Heart left ventricle (tissue), 16 donors: ENCODE measurements at places on chromosomes 4 and X. TPM values are rescaled to one million over a fixed set of nuclear protein-coding genes. Genes with fewer than 3 reads are reported as not detected.

DNA sequence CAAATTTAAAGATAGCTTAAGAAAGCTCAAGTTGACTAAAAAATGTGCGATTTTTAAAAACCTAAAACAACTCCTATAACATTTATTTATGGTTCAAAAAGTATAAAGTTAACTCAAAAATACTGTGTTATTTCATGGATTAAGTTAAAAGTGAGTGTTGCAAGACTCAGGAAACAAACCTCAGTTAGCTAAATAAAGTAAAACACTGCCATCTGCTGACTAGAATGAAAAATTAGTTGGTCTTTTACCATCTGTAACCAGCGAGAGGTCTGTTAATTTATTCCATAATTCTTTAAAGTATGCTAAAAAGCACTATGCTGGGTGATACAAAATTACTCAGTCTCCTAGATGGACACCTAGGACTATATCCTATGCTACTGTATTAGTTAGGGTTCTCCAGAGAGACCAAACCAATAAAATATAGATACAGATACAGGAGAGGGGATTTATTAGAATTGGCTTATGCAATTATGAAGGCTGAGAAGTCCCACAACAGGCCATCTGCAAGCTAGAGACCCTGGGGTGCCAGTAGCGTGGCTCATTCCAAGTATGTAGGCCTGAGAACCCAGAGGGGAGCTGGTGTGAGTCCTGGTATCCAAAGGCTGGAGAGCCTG is 4.9 kb upstream of the WDFY3 start:
- no peak for DNase-seq

GRCh38 chr4:48212165-48212564 is 57.5 kb downstream of the TEC start:
- DNase-seq, result no peak

- DNase-seq, result no peak
These were observed 20.4 kb upstream of the TMEM154 start for GRCh38 chr4:152700151-152700550.

DNA sequence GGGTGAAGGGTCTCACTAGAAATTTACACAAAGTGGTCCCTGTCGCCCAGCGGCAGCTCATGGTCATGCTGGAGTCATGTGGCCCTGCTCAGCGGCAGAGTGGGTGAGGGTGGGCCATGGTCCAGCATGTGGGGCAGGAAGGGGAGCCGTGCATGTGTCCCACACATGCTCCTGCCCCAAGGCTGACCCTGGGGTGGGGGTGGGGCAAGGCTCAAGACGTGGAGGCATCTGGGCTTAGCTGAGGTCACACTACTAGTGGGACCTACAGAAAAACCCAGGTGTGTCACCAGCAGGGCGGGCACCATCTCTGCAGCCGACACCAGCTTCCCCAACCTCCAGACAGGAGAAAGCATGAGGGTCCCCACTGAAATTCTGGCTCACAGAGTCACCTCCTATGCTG is 42.4 kb downstream of the EVC start:
- no peak for DNase-seq

- no peak for DNase-seq
These were observed 76.7 kb downstream of the CPEB2 start for GRCh38 chr4:15078682-15079642.

GRCh38 chr4:139144161-139144859 is 32.7 kb downstream of the ELF2 start:
- no peak for DNase-seq

SLC38A5 gene
- 1.2 TPM for total RNA-seq

DNA sequence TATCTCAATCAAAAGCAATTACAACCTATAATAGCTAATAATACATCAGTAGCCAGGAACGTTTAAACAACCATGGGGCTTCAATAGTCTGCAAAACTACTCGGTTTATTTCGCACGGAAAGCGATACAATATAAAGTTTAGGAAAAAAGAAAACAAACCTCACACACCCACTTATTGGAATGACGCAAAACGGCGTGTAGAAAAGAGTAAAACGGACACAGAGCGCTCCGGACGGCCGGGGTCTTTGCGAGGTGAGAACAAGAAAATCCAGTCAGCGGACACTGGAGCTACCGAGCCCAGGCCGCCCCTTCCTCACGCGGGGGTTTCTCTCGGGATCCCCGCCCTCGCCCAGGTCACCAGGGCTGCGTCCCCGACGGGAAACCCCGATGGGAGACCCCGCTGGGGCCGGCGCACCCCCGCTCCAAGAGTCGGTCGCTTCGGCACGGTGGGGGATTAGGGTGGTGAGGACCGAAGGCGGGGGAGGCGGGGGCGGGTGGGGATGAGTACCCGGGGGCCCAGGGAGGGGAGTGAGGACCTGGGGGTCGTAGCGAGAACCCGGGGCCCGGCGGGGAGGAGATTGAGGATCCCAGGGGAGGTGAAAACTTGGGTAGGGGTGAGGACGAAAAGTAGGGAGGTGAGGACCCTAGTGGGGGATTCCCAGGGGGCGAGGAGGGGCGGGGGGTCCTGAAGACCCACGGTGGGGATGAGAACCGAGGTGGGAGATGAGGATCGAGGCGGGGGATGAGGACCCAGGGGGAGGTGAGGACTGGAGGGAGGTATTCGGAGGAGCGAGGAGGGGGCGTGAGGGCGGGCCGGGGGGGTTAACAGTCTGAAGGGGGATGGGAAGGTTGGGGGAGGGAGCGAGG is 737 bp downstream of the NELFA start:
- DNase-seq, result no peak

- DNase-seq, result no peak
These were observed 1961.5 kb upstream of the TENM3 start for GRCh38 chr4:180281724-180282123.

PRR32 gene
- total RNA-seq, result not detected

DNA sequence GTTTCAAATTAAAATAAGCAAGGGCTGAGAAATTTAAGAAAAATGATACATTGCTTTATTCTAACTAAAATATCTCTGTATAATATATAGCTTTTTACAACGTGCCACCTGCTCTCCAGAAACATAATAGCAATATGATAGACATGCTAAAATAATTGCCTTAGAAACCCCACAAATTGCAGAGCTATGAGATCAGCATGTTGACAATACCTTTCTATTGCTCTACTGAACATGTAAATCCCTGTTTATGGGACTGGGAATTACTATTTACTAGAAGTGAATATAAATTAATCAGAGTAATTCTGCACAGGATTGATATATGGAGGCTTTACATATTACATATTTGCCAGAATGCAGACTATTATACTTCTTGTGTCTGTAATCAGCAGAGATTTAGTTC is 1831.1 kb upstream of the IGFBP7 start:
- no peak for DNase-seq

ATG4A gene
- total RNA-seq, result 15.0 TPM

FAM47A gene
- total RNA-seq, result not detected

DNA sequence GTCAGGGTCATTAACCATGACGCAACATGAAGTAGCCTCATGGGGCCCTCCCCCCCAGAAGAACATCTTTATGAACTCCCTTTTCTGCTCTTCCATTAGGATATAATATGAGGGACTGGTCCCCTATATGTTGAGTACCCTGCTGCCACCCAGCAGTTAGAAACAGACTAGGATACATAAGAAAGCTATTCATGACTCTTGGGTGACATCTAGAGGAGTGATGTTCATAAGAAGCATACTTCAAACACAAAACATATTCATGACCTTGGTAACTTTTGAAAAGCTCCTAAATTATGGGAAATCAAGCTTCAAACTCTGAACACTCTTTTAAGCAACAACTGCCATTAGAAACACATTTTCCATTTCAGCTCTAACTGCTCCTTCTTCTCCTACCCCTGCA is 155.2 kb upstream of the SPIN4 start:
- no peak for DNase-seq

DNA sequence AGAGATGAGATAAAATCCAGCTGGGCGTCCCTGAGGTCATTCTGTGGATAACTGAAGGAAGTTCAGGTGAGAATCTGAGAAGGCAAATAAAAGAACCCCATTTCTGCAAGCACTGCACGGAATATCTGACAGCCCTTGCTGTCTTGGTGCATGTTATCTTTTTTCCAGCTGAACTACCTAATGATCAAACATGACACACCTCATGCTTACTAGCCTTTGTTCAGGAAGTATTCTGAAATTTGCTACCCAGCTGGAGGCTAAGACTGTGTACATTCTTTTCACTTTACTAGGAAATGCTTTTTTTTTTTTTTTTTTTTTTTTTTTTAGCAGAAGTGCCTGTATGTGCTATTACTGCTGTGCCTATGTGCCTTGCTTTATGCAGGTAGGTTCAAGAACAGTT is 718.1 kb downstream of the SMARCA1 start:
- DNase-seq, result no peak

CFAP47 gene
- not detected for total RNA-seq

FAAH2 gene
- total RNA-seq, result 0.23 TPM

DNA sequence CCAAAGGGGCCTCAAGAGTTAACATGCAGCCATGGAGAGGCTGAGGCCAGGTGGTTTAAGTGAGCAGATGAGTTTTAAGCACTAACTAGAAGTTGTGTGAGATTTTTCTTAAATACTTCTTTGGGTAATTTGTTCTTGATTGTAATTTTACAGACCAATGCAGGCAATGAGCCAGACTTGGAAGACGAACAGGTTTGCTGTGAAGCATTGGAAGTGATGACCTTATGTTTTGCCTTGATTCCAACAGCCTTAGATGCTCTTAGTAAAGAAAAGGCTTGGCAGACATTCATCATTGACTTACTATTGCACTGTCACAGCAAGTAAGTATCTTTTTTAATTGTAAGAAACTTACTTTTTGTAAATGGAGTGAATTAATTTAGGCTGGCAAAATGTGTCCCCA is 103.9 kb downstream of the USP9X start:
- no peak for DNase-seq

MUC7 gene
- total RNA-seq, result not detected

DNA sequence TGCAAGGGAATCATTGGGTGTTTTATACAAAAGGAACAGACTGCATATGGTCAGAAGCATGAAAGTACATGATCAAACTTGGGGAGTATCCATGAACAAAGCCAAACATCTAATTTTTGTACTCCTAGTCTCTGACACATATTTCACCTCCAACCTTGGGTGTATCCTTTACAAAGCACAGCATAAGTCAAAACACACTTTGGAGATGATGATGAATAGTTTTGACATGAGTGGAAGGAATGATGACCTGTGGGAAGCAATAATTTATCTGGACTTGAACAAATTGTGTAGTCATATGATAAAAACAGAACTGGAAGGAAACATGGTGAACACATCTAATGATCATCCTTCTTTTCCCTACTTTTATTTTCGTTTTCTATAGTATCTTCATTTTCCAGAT is 108.7 kb upstream of the PLS3 start:
- no peak for DNase-seq

DDX53 gene
- total RNA-seq, result not detected

PLXNB3 gene
- total RNA-seq, result 1.6 TPM

GRCh38 chr4:4315461-4316149 is 25.6 kb downstream of the ZBTB49 start:
- DNase-seq, result no peak

FAM9B gene
- not detected for total RNA-seq

- DNase-seq, result no peak
These were observed 17.8 kb upstream of the KLHL34 start for GRCh38 chrX:21675931-21676330.

DNA sequence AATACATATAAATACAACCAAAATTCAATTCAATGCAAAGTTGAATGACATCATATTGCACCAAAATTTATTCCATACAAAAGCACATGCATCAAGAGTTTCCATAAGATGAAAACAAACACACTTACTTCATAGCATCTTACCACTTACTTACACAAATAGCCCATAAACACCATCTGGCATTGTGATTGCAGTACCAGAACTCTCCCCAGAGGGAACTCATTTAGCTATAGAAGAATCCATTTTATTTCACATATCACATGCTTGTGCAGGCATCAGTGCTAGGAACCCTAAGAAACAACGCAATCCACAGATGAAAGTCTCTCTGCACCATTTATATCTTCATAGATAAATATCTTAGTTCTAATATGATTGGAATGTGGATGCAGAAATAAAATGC is 77.9 kb downstream of the SLC7A11 start:
- no peak for DNase-seq

GRCh38 chr4:145623831-145624230 is 4.6 kb downstream of the MMAA start:
- no peak for DNase-seq

DNA sequence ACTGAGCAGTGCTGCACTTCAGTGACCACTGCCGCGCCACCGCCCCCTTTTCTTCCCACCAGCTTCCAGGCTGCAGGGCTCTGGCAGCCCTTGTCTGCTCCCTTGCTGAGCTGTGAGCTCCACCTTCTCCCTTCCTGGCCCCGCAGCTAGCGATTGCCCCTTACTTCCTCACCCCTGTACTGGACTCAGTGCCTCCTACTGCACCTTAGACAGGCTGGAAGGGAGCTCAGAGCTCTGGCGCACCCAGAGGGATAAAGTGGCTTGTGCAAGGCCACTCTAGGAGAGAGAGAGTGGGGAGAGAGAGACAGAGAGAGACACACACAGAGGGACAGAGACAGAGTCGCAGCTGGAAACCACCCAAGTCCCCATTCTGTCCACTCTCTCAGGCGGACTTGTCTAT is 6.0 kb downstream of the RASL11B start:
- DNase-seq, result peak; percentile 72

DNA sequence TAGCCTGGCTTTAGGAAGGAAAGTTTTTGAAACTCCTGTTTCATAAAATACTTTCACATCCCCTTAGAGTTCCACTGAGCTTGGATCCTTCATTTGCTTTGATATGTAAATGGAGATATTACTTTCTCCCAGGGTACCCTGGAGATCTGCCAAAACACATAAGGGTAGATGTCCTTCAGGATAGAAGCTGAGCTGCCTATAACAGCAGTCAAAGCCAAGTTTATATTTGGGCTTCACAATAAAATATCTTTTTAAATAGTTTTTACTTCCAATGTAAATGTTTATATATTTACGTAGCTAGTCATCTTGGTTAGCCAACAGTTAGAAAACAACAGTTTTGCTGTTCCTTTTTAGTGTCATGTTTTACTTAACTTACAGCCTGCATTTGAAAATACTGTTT is 742.3 kb upstream of the POU3F4 start:
- no peak for DNase-seq

GRCh38 chrX:1577845-1578244 is 13.6 kb upstream of the AKAP17A start:
- DNase-seq, result no peak

SSX1 gene
- total RNA-seq, result not detected

GRCh38 chr4:113921089-113921794 is 58.2 kb downstream of the ARSJ start:
- no peak for DNase-seq

GRCh38 chr4:95190751-95191436 is 357.9 kb downstream of the UNC5C start:
- no peak for DNase-seq

DNA sequence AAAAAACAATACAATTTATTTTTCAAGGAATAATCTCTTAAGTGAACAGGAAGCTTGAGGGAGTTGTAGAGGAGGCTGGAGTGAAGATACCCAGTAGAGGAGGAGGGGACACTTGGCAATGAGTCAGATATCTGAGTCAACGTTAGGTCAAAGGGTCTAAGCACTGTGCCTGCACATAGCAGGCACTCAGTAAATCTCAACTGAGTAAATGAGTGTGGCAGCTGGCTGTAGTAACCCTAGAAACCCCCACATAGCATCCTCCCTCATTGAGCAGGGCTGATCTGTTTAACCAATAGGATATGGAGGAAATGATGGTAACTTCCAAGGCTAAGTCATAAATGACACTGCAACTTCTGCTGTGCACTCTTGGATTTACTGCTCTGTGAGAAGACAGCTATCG is 186.0 kb upstream of the FAM241A start:
- no peak for DNase-seq

SPATA18 gene
- total RNA-seq, result 1.4 TPM

GRCh38 chr4:40514497-40514951 is 115.1 kb downstream of the RBM47 start:
- DNase-seq, result no peak
